GM12891 (cell line): ENCODE measurements at places on chromosomes 12 and 14.

DNA sequence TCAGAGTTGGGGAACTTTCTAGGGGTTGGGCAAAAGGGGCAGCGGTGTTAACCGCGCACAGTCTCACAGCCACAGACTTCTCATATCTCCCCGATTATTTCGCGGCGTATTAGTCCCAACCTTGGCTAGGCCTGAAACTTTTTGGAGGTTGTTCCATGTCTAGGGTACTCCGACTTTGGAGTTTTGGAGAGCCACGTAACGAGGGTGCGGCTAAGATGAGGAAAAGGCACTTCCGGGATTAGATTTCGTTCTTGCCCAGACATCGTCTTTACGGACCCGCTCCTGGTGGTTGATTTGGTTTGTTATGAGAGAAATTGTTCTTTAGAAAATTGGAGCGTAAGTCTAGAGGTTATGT is 513 bp downstream of the CCNK start:
- DNase-seq, result no peak

- DNase-seq, result no peak
These were observed 216.4 kb downstream of the LRIG3 start for GRCh38 chr12:58703866-58704265.

DNA sequence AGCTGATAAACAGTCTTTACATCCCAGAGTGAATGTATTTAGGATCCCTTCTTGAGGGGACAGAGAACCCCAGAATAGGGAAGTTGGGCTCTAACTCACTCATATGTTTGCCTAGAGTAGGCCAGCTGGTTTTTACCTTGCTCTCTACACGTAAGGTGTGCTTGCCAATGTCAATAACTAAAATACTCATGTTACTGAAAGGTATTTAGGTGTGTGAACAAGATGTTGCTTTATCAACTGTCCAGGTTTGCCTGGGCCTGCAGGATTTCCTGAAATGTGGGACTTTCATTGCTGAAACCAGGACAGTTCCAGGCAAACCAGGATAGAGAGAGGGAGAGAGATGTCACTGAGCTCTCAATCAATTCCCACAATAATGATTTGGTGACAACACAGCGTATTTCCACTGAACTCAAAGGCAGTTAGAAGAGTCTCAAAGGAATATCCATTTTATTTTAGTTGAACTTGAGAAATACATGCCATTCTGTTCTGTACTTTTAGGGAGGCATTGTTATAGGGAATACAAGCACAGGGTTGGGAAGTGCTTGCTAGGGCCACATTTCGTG is 171.7 kb downstream of the NRXN3 start:
- DNase-seq, result no peak

- no peak for DNase-seq
These were observed 90.2 kb upstream of the SYT10 start for GRCh38 chr12:33529810-33530209.

- DNase-seq, result peak; percentile 46
These were observed 35.4 kb upstream of the RNASE3 start for GRCh38 chr14:20855652-20856291.

GRCh38 chr12:89244536-89244935 is 107.8 kb downstream of the DUSP6 start:
- DNase-seq, result no peak

DNA sequence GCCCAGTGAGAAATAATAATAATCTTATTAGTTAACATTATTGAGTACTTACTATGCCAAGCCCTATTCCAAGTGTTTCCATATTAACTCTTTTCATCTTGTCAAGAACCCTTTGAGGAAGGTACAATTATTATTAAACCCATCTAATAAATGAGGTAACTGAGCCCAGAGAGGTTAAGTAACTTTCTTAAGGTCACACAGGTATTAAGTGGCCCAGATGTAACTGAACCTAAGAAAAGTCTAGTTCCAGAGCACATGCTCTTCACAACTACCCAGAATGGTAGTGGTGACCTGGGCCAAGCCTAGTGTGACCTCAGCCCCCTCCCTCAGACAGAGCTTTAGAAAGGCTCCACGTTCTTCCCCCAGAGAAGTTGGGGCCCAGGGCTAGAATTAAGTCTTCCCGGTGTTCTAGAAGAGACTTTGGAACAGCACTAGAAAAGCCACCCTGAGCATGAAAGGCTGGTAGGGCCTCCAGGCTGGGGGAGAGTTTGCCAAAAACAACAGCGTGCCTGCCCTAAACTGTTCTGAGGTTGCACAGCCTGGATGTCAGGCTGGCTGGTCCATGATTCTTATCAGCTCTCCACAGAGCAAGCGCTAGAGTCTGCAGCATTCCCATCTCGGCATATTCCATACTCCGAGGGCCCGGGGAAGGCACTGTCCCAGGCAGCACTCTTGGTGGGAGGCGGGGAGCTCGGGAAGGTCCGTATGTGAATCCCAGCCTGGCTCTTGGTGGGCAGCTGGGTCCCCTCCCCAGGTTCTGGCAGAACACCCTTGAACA is 41.3 kb upstream of the CTDSP2 start:
- DNase-seq, result no peak

DNA sequence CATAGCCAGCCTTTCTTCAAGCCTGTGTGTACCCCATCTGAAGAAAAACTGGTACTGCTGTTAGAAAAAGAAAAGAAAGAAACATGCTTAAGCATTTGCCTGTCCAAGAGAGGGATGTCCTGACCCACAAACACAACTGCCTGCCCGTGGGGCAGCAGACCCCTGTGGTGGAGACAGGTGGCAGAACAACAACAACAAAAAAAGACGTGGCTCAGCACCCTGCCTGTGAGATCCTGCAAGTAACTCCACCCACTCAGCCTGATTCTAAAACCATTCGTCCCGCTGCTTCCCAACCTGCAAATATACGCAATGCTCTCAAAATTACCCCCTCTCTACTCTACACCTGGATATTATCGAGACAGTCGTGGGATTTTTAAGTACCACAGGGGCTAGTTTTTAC is 64.9 kb upstream of the ZDHHC17 start:
- no peak for DNase-seq

GRCh38 chr12:5444520-5444919 is 12.6 kb downstream of the NTF3 start:
- no peak for DNase-seq

GRCh38 chr12:69274861-69275260 is 35.5 kb downstream of the CPSF6 start:
- DNase-seq, result no peak

DNA sequence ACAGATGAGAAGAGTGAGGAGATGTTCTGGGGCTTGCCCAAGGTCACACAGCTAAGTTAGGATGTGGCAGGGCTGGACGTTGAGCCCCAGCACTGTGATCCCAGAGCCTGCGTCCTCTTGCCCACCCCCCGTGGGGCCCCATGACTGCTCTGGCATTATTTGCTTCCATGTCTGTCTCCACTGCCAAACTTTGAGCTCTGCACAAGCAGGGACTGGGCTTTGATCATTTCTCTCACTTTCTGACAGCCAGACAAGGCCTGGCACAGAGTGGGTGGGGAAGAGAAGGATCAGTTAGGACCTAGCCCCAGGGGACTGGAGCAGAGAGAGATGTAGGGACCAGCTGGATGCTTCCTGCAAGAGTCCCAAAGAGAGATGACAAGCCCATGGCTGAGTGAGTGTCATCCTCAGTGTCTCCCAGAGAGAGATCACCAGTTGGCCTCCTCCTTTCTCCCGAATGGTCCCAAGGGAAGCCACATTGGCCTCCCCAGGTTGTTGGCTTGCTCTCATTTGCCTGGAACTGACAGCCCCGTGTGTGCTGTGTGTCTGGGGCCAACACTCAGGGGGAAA is 126.7 kb upstream of the PWP1 start:
- no peak for DNase-seq

DNA sequence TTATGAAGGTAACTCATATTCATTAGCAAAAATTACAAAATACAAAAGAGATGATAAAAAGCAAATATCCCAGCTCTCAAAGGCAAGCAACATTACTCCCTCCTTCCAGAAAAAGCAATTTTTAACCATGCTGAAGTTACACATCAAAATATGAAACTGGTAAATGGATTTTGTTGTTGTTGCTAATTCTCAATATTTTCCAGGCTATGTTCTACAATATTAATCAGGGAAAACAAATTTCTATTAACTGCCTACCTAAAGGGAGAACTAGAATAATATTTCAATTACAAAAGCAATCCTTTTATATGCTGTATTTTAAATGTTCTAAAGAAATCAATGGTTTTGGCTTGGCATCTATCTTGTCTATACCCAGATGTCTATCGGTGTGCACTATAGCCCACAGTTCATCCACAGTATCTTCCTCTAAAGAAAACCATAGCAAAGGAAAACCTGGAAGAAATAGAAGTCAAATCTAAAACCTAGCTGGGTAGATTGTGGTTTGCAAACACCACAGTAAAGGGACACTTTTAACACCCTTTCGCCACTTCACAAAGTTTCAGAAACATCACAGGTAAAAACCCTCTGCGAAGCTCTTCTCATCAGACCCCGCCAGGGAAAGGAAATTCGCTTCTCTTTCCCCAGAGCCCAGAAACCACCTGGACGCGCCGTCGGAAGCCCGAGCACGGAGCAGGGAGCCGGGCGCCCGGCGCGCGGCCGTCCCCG is 32.0 kb downstream of the TC2N start:
- DNase-seq, result no peak

DNA sequence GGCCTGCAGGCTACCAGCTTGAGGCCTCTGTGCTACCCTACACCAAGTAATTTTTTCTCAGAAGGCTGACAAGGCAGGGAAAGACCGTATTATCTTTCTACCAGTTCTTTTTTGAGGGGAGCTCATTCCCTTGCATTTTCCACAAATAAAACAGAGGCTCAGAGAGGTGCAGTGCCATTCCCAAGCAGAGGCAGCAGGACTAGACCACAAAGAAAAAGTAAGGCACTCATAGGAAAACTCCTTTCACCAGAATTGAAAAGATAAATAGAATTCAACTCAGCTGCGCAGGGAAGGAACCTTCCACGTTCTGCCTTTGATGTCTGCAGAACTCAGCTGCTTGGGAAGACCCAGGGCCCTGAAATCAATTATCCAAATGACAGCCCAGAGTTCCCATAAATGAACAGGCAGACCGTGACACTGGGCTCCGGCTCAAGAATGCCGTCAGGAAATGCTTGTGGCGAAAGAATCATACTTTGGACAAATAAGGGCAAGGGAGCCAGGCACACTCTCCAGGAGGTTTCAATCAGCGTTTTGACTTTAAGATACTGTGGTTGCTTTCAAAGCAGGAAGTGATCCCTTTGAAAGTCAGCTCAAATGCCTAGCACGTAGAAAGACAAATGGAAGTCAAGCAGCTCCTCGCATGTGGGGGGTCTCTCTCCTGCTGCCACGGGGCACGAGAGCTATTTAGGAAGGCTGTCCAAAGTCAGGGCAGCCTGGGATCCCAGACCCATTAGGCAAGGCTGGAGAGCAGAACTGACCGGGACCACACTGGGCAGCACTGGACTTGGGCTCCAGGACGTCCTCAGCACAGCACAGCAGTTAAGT is 14.0 kb downstream of the KCTD10 start:
- DNase-seq, result no peak

GRCh38 chr12:9381619-9382018 is 173.4 kb upstream of the PZP start:
- DNase-seq, result no peak

GRCh38 chr12:53994264-53995001 is 5.5 kb upstream of the HOXC9 start:
- no peak for DNase-seq

- DNase-seq, result no peak
These were observed 7.5 kb downstream of the EIF5 start for GRCh38 chr14:103341250-103342129.

DNA sequence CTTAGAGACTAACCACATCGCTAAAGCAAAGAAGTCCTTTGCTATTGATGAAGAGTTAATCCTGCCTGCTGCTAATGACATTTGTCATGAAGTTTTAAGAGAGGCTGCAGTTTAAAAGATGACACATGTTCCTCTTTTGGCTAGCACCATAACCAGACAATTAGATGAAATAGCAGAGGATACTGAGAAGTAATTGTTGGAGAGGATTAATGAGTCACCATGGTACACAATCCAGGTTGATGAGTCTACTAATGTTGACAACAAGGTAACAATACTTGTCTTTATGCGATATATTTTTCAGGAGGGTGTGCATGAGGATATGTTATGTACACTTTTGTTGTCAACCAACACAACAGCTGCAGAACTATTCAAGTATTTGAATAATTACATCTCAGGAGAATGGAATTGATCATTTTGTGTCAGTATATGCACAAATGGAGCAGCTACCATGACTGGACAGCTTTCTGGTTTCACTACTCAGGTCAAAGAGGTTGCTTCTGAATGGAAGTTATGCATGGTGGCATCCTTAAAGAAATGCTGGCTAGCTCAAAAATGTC is 56.7 kb downstream of the LRRIQ1 start:
- no peak for DNase-seq

DNA sequence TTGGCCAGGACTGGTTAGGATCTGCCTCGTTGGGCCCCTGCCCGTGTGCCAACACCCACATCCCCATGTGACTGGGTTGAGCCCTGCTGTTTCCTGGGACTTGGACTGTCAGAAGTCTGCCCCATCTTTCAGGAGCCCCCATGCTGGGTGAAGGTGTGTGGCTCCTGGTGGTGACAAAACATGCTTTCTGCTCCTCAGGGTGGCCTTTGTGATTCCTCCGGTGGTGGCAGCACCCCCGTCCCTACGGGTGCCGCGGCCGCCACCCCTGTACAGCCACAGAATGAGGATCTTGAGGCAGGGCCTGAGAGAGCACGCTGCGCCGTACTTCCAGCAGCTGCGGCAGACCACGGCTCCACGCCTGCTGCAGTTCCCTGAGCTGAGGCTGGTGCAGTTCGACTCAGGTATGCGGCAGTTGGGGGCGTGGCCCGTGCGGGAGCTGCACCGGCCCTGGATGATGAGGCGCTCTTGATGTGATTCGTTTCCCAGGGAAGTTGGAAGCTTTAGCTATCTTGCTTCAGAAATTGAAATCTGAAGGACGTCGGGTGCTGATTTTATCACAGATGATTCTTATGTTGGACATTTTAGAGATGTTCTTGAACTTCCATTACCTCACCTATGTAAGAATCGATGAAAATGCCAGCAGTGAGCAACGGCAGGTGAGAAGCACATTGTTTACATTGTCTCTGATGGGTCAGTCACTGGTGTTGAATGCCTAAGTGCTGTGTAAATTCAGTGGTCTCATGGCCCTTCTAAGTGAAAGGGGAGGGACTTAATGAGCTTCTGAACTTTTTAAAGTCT is 80.0 kb downstream of the EP400 start:
- DNase-seq, result no peak

- DNase-seq, result no peak
These were observed 173.6 kb downstream of the ETV6 start for GRCh38 chr12:11823043-11823442.

GRCh38 chr14:75917322-75917945 is 64.4 kb downstream of the TGFB3 start:
- DNase-seq, result no peak

GRCh38 chr12:114838480-114838879 is 154.5 kb upstream of the TBX3 start:
- DNase-seq, result no peak

GRCh38 chr14:76502219-76502618 is 126.3 kb downstream of the ESRRB start:
- no peak for DNase-seq
